ENCODE measurements at places on chromosomes 2 and 18. TPM values are rescaled to one million over a fixed set of nuclear protein-coding genes. Genes with fewer than 3 reads are reported as not detected.

The STPG4 gene
- total RNA-seq, result 0.28 TPM

The GRP gene
- not detected for total RNA-seq

The ANKRD29 gene
- 0.18 TPM for total RNA-seq

- H3K27me3 ChIP-seq, result no peaks in the 10 kb centered on the region
- no peak overlapping the region for H3K4me3 ChIP-seq
- DNase-seq, result peak; percentile 99
- peak overlapping the region; percentile 55 for H3K27ac ChIP-seq
- H3K4me1 ChIP-seq, result peaks cover 27% of the 10 kb centered on the region
Observed at GRCh38 chr18:10051877-10052631, 138.2 kb downstream of the VAPA start.

DNA sequence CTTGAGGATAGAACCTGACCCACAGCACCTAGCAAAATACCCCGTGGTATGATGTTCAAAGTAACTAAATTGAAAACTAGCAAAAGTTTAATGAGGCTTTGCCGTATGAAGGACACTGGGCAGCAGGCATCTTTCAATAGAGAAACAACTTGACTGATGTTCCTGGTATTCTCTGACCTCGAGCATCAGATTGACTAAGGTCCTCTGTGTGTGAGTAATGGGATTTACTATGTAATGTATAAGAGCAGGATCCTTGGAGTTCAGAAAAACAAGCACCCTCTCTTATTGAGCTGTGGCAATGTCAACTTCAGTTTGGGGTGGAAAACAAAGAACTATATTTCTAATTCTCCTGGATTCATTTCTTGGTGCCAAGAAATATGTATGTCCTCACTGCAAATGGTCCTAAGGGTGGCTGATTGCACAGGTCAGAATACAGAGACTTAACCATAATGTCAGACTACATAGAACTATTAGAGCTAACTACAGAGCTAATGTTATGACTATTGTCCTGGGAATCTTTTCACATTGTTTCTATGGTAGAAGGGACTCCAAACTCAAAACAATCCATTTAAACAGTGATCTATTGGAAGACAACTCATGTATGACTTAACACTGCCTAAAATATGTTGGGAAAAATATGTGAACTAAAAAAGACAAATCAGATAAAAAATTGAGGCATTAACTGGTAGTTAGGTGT is 4.4 kb downstream of the TNFAIP6 start:
- H3K36me3 ChIP-seq, result 0 out of 2 replicates have a peak, but pooled peaks cover 1% of the 10 kb centered on the region
- H3K27me3 ChIP-seq, result no peaks in the 10 kb centered on the region
- no peak overlapping the region for H3K4me3 ChIP-seq
- no peak for DNase-seq

- no peak for DNase-seq
- no peaks in the 10 kb centered on the region for H3K27me3 ChIP-seq
- no peaks in the 10 kb centered on the region for H3K36me3 ChIP-seq
- H3K4me1 ChIP-seq, result no peaks in the 10 kb centered on the region
Observed at GRCh38 chr2:12407160-12407559, 309.6 kb upstream of the TRIB2 start.

GRCh38 chr2:45042401-45042800 is 33.1 kb upstream of the SIX2 start:
- peaks cover 36% of the 10 kb centered on the region for H3K27me3 ChIP-seq
- H3K4me3 ChIP-seq, result no peak overlapping the region
- no peaks in the 10 kb centered on the region for H3K4me1 ChIP-seq
- no peak overlapping the region for H3K27ac ChIP-seq
- DNase-seq, result no peak

GRCh38 chr2:236086971-236087465 is 81.2 kb downstream of the GBX2 start:
- H3K36me3 ChIP-seq, result no peaks in the 10 kb centered on the region
- no peaks in the 10 kb centered on the region for H3K4me1 ChIP-seq
- H3K27me3 ChIP-seq, result no peaks in the 10 kb centered on the region
- no peak overlapping the region for H3K4me3 ChIP-seq

GRCh38 chr2:236380051-236380612 is 115.9 kb upstream of the ASB18 start:
- H3K27me3 ChIP-seq, result no peaks in the 10 kb centered on the region
- no peaks in the 10 kb centered on the region for H3K36me3 ChIP-seq
- no peak overlapping the region for H3K4me3 ChIP-seq

GRCh38 chr2:100876231-100876860 is 56.4 kb downstream of the NPAS2 start:
- peak; percentile 41 for DNase-seq
- no peak overlapping the region for H3K27ac ChIP-seq
- H3K4me3 ChIP-seq, result no peak overlapping the region
- peaks cover 2% of the 10 kb centered on the region for H3K36me3 ChIP-seq
- H3K4me1 ChIP-seq, result peaks cover 7% of the 10 kb centered on the region

- H3K27ac ChIP-seq, result no peak overlapping the region
- H3K4me3 ChIP-seq, result no peak overlapping the region
- no peaks in the 10 kb centered on the region for H3K36me3 ChIP-seq
Observed at GRCh38 chr2:126899616-126900185, 1.0 kb downstream of the TEX51 start.

- no peak for DNase-seq
- peaks cover 26% of the 10 kb centered on the region for H3K36me3 ChIP-seq
- H3K27ac ChIP-seq, result no peak overlapping the region
- H3K4me1 ChIP-seq, result peaks cover 5% of the 10 kb centered on the region
- H3K27me3 ChIP-seq, result no peaks in the 10 kb centered on the region
Observed at GRCh38 chr2:230872968-230873660, 8.4 kb downstream of the ITM2C start.

DNA sequence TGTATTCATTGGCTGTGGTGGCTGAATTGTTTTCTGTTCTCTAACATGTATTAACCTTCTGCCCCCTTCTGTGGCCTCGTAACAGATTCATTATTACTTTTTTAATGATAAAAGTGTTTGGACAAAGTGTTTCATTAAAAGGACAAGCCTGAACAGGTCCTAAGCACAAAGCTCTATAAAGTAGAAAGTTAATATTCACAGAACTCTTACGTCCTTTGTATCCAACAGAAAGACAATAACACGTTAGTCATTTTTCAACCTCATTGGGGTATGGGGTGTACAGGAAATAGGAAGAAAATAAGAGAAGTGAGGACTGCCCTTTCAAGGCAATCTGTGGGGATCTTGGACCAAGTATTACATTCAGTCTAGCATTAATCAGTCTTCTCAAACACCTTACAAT is 105.5 kb upstream of the RGPD4 start:
- no peak overlapping the region for H3K27ac ChIP-seq
- no peaks in the 10 kb centered on the region for H3K27me3 ChIP-seq
- H3K4me3 ChIP-seq, result no peak overlapping the region
- no peaks in the 10 kb centered on the region for H3K4me1 ChIP-seq

DNA sequence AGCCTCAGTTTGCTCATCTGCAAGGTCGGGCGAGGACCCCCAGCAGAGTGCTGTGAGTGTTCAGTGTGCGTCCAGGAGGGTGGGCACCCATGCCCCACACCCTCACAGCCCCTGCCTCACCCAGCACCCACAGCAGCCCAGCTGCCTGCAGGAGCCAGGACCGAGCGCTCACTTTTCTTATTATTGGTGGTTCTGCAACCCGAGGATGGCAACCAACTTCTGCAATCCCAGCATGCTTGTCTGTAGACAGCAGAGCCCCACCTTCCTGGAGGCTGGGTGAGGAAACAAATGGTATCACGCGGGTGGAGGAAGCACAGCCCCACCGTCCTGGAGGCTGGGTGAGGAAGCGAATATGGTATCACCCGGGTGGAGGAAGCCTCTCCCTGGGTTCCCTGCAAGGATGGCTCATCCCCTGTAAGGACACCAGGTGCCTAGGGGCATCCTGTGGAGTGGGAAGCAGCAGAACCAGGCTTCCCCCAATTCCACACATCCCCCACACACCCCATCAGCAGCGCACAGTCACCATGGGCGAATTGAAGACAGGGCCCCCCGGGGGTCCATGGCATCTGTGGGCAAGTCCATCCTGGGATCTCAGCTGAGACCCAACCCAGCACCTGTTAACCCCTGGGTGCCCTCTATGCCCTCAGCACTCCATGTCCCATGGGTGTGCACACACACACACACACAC is 220.5 kb upstream of the RAB6C start:
- no peak overlapping the region for H3K4me3 ChIP-seq
- H3K4me1 ChIP-seq, result no peaks in the 10 kb centered on the region
- no peaks in the 10 kb centered on the region for H3K27me3 ChIP-seq
- no peak for DNase-seq
- no peaks in the 10 kb centered on the region for H3K36me3 ChIP-seq
- no peak overlapping the region for H3K27ac ChIP-seq

DNA sequence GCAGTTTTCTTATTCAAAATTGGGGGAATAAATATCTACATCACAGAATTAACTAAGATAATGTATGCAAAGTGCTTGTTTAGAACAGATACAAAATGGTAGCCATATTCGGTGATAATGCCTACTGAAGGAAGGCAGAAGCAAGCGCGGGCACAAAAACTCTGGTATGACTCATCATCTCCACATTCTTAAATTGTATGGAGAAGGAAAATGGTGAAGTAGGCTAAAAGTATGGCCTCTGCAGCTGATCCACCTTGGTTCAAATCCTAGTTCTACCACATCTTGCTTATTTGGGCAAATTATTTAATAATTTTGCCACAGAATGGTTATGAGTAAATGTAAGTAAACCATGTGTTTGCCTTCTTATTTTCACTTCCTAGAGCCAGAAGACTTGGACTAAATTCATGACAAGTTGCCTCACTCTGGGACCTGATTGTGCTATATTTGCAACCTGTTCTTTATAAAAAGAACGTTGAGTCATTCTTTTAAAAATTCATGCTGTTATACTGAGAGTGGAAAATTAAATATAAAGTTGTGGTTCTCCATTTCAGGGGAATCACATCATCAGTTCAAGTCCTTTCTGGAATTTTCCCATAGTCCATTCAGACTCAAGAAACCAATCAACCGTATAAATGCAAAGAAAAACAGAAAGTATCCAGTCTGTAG is 9.0 kb upstream of the CDK15 start:
- peak overlapping the region; percentile 92 for H3K27ac ChIP-seq
- H3K4me1 ChIP-seq, result peaks cover 10% of the 10 kb centered on the region
- peak; percentile 85 for DNase-seq
- no peaks in the 10 kb centered on the region for H3K27me3 ChIP-seq
- peak overlapping the region; percentile 4 for H3K4me3 ChIP-seq

DNA sequence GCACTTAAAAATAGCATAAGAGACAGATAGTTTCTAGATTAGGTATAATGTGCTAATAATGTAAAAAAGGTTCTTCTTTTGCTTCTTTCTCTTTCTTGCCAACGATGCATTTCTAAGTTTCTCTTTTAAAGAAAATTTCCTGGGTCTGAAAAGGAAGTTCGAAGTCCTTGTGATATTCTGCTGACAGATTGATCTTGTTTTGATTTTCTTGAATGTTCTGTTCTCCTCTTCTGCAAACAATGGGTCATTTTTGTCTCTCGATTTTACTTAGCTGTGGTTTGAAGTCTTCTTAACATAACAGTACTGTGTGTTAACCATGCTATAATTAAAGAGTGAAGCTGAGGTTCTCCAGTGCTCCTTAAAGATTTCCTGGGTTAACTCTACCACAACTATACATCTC is 61.1 kb upstream of the ACYP2 start:
- no peaks in the 10 kb centered on the region for H3K27me3 ChIP-seq
- H3K36me3 ChIP-seq, result peaks cover 2% of the 10 kb centered on the region
- no peak overlapping the region for H3K27ac ChIP-seq
- H3K4me1 ChIP-seq, result no peaks in the 10 kb centered on the region
- DNase-seq, result no peak

GRCh38 chr2:6578416-6578815 is 287.3 kb downstream of the CMPK2 start:
- no peak overlapping the region for H3K4me3 ChIP-seq
- H3K4me1 ChIP-seq, result peaks cover 8% of the 10 kb centered on the region
- H3K27me3 ChIP-seq, result no peaks in the 10 kb centered on the region
- H3K36me3 ChIP-seq, result no peaks in the 10 kb centered on the region

GRCh38 chr2:3141696-3142095 is 235.9 kb downstream of the EIPR1 start:
- no peak overlapping the region for H3K4me3 ChIP-seq
- no peaks in the 10 kb centered on the region for H3K4me1 ChIP-seq
- DNase-seq, result no peak
- H3K27ac ChIP-seq, result no peak overlapping the region

DNA sequence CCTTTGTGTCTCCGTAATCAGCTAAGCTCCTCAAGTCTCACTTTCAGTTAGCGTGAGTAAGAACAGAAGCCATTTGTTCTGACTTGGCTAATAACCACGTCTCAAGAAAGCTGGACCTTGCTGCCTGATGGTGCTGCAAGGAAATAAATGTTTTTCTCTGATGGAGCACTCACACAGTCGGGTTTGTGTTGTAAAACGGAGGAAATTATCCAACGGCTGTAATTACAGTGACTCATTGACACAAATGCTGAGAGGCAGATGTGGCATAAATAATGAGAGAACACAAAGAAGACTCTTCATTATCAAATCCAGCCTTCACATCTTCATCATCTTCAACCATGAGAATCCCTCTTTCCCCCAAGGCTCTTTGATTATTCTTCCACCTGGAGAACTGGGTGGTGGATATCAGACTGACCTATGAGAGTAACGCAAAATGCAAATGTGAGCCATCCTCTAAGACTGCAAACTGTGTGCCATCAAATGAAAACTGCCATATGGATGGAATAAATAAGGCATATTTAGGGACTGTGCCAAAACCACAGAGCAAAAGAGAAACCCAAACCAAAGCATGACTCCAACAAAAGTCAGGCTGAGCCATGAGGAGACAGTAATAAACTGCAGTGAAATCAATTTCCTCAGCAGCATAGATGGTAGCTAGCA is 252.6 kb downstream of the RND3 start:
- DNase-seq, result peak; percentile 93
- H3K36me3 ChIP-seq, result no peaks in the 10 kb centered on the region
- H3K4me3 ChIP-seq, result peak overlapping the region; percentile 20

GRCh38 chr2:136171223-136171622 is 53.3 kb upstream of the CXCR4 start:
- H3K4me3 ChIP-seq, result no peak overlapping the region
- no peak overlapping the region for H3K27ac ChIP-seq
- H3K4me1 ChIP-seq, result no peaks in the 10 kb centered on the region
- no peaks in the 10 kb centered on the region for H3K27me3 ChIP-seq

DNA sequence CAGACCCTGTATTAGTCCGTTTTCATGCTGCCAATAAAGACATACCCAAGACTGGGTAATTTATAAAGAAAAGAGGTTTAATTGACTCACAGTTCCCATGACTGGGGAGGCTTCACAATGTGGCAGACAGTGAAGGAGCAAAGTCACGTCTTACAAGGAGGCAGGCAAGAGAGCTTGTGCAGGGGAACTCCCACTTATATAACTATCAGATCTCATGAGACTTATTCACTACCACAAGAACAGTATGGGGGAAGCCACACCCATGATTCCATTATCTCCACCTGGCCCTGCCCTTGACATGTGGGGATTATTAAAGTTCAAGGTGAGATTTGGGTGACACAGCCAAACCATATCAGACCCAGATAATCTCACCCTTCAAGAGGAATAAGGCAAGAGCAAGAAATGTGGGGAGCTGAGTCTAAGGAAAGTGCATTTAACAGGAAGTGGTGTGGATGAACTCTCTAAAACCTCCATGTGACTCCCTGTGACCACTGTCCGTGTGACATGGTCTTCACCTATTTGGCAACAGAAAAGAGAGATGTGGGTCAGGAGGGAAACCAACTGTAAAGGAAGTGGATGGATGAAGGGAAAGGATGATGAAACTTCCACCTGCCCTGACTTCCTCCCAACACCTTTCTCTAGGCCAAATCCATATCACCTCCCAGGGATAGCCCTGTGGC is 110.6 kb downstream of the ATL2 start:
- peaks cover 52% of the 10 kb centered on the region for H3K27me3 ChIP-seq
- H3K4me1 ChIP-seq, result peaks cover 5% of the 10 kb centered on the region
- H3K4me3 ChIP-seq, result no peak overlapping the region
- no peak for DNase-seq

GRCh38 chr2:38709567-38710194 is 41.5 kb downstream of the SRSF7 start:
- no peak overlapping the region for H3K4me3 ChIP-seq
- H3K27me3 ChIP-seq, result no peaks in the 10 kb centered on the region
- H3K36me3 ChIP-seq, result no peaks in the 10 kb centered on the region
- no peak for DNase-seq
- peaks cover 4% of the 10 kb centered on the region for H3K4me1 ChIP-seq

All from IMR-90 (cell line).